ENCODE measurements at places on chromosomes 1 and 21.

- DNase-seq, result peak; percentile 37
Observed at GRCh38 chr1:84855691-84856630, 37.0 kb downstream of the LPAR3 start.

- DNase-seq, result no peak
Observed at GRCh38 chr21:44870748-44871495, 2.6 kb downstream of the PTTG1IP start.

GRCh38 chr1:204198348-204199340, 2.4 kb upstream of the KISS1 start:
- DNase-seq, result no peak

DNA sequence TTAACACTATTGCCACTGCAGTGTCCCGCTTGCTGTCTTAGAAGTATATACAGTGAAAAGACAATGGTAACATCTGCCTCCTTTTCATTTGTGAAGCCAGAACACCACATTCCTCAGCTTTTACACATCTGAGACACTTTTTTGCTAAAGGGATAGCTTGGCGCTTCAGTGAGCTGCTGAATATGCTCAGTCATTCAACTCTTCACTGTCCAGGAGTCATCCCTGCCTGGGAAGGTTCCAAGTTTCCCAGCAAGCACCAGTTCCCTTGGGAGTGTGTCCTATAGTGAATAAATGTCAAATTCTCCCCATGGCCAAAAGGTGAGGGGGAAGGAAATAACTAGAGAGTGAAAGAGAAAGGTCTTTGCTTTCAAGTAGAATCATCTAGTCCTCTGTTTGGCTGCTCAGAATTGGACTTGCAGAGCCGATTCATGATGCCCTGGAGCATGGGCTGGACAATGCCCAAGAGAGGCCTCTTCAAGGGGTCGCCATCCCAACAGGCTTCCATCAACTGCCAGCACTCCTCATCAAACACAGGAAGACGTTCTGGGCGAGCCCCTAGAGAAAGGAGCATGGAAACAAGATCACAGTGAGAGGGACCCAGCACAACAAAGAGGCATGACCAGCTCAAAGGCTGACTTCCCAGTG, 25.5 kb upstream of the RBBP5 start:
- no peak for DNase-seq

DNA sequence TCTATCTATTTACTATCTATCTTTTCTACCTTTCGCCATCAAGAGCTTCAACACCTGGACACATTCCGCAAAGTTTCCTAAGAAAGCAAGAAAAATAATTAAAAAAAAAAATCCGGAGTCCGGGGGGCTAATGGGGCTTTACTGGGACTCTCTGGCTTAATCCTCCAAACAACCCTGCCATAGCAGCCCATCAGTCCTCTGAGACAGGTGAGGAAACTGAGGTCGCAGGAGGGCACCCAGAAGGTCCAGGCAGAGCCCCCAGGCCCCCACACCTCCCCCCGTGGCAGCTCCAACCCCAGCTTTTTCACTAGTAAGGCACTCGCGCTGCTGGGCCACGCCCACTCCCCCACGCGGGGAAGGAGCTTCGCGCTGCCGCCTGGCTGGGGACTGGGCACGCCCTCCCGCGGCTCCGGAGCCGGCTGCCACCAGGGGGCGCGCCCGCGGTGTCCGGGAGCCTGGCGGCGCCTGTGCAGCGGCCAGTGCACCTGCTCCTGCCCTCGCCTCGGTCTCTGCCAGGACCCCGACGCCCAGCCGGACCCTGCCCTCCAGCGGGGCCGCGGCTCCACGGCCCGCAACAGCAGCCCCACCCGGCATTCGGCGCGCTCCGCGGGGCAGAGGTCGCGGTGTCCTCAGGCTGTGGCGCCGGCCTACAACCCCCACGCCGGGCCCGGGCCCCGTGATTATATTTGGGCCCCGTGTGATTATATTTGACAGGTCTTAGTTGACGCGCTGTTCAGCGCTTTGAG, 54.1 kb upstream of the SAMD11 start:
- peak; percentile 83 for DNase-seq

GRCh38 chr1:181251001-181251712, 162.7 kb downstream of the IER5 start:
- no peak for DNase-seq

DNA sequence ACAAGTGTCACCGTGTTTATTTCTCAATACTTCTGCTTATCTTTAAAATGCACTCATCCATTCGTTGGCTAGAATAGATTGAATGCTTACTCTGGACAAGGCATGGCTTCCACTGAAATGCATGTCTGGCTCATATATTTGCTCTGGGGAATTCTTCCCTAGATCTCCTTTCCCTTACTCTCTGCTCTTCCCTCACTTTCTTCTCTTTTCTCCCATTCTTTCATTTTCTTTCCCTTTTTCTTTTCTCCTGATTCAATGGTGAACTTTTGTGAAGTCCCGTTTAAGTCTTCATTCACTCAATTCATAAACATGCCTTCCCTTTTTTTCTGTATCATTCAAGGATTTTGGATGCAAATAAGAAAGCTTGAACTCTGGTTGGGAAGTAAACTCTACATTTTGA, 234.5 kb downstream of the DYRK1A start:
- no peak for DNase-seq

DNA sequence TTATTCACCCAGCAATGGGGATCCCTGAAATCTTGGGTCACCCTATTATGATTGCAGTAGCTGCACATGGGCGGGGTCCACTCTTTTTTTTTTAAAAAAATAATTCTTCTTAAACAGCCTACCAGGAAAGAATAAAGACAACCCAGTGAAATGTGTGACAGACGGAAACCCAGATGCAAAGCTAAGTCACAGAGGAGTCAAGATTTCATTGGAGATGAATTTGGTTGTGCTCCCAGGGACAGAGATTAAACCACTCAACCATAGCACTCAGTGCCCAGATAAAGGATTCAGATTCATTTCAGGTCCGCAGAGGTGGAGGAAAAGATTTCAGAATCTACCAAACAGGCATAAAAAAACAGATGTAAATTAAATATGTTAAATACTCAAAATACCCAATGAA, 583.5 kb upstream of the ZP4 start:
- DNase-seq, result no peak

GRCh38 chr1:119674835-119675289, 26.8 kb upstream of the ZNF697 start:
- no peak for DNase-seq

DNA sequence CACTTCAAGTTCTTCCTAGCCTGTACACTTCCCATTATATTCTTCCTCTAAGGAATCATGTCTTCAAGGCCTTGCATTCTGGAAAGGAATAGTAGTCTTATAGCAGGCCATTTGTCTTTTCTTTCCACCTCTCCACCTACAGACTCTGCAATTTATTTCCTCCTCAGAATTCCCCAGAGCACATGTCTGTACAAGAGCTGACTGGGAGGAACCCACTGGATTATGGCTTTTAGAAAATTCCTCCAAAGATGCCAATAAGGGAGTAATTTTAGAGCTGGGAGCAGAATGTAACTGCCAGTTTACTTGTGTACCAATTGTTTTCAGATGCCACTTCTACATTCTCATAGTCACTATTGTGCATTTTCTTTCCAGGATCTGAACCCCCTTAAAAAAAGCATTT, 3.4 kb upstream of the PSMG1 start:
- no peak for DNase-seq

- DNase-seq, result no peak
Observed at GRCh38 chr1:67256291-67257172, 51.1 kb upstream of the IL12RB2 start.

- no peak for DNase-seq
Observed at GRCh38 chr1:54347955-54348699, 58.1 kb downstream of the SSBP3 start.

GRCh38 chr1:54610048-54610447, 13.3 kb downstream of the FAM151A start:
- no peak for DNase-seq

GRCh38 chr1:208864366-208864965, 620.3 kb upstream of the PLXNA2 start:
- no peak for DNase-seq

DNA sequence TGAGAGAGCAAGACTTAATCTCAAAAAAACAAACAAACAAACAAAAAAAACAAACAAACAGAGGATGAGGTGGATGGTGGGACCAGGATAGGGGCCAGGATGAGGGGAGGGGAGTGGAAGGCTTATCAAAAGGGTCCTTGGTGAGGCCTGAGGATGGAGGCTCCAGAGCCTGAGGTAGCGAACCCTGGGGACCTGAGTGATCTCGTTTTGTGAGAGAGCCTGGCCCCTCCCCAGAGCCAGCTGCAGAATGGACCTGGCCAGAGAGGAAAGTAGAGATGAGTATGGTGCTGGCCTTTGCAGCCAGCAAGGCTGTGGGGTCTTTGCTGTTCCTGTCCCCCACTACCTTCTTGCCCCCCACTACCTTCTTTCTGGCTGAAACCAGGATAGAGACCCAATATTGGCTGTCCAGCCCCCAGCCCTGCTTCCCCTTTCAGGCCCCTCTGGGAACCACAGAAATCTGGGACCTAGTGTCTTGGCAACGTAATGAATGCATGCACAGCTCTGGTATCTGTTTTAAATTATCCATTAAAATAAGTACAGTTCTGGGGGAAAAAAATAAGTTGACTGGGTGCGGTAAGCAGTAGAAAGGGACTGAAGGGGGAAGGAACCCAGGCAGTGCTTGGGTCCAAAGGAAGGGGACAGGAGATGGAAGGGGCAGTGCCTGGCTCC, 1.1 kb upstream of the LMNA start:
- DNase-seq, result no peak

- DNase-seq, result peak; percentile 88
Observed at GRCh38 chr1:109263597-109264378, 14.4 kb downstream of the CELSR2 start.

- DNase-seq, result peak; percentile 9
Observed at GRCh38 chr1:93876244-93876643, 2.8 kb downstream of the DNTTIP2 start.

- no peak for DNase-seq
Observed at GRCh38 chr1:30145723-30146303, 577.6 kb downstream of the MATN1 start.

DNA sequence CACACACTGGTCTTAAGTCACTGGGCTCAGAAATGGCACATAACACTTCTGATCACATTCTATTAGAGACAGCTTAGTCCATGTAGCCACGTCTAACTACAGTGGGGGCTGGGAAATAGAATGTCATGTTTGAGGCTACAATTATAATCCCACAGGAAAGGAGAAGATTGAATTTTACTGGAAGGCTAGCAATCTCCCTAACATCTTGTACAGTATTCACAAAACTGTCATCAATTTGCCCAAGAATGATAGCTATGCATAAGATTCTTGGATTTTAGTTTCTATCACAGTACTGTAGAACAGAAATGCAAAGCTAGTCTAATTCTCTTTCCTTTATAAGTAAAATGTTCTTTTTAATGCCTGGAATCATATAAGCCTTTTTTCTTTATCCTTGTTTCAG, 12.7 kb upstream of the ZMYM6 start:
- DNase-seq, result no peak

DNA sequence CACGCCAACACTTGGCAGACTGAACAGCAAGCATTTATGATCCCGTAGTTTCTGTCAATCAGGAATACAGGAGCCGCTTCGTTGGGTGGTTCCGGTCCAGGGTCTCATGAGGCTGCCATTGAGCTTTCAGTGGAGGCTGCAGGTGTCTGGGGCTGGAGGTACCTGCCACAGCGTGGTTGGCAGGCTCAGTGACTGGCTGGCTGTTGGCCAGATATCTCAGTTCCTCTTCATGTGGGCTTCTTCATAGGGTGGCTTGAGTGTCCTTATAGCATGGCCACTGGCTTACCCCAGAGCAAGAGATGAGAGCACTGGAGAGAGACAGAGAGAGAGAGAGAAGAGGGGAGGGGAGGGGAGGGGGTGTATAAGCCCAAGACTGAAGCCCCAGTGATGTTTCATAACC, 29.3 kb downstream of the PIK3CD start:
- no peak for DNase-seq

DNA sequence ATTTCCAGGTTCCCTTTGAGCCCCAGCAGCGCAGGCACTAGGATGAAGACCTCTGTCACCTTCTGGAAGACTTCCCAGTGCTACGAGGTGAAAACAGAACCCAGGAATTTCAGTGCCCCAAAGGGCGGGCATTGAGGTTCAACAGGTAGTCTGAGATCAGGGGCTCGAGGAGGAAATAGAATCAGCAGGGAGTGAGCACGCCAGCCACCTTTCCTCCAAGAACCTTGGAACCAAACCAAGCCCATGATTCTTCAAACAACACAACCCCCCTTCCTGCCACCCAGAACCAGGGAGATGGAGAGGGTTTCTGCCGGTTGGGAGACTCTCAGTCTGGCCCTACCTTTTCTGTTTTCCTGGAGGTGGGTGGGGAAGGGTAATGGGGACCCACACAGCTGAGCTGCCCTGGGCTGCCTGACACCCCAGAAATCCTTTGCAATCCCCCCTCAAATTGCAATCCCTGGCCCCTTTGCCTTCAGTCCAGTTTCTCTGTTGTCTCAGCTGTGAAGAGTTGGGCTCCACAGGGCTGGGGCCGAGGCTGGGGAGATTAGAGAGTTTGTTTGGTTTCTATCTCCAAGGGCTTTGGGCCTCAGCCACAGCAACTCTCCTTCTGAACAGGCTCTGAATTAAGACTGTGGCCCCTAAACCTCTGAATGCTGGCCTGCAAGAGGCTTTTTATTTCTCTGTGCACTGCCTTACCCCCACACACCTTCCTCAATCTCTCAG, 11.9 kb downstream of the SLC41A1 start:
- no peak for DNase-seq

DNA sequence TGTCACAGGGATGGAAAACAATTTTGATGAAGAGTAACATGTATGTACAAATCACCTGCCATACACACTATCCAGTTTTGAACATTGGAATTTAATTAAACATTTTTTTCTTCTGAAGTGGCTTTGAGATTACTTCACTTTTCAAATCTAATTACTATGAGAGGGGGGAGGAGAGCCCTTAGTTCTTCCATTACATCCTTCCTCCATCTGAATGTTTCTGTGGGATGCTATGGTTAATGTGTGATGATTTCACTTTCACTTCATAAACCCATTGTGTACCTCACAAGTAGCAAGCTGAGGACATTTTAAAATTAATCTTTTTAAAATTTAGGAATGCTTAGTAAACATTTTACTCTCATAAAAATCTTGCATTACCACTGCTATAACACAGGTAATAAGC, 156.9 kb downstream of the RUNX1 start:
- DNase-seq, result peak; percentile 37

DNA sequence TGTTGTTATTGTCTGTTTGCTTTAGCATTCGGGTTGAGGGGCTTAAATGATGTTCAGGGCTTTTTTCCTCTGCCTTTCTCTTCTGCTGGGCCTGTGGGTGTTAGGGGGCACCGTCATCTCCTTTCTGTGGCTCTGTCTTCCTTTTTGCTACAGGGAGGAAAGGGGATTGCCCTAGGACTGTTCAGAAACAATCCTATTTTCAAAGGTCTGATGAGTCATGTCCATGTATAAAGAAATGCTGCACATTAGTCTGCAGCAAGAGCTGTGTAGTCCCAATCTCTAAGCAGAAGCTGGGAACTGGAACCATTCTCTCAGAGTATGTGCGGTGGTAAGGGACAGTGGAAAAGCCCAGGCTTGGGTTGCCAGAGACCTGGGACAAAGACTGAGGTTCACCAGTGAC, 462.3 kb downstream of the OMA1 start:
- no peak for DNase-seq

Data from suppressor macrophage treated with lipopolysaccharide for 4 hours (primary cell).